ENCODE measurements at places on chromosomes 16 and 17. TPM values are rescaled to one million over a fixed set of nuclear protein-coding genes. Genes with fewer than 3 reads are reported as not detected.
A peak's percentile ranks its signal among the peaks of the same experiment; 100 is the strongest.

DNA sequence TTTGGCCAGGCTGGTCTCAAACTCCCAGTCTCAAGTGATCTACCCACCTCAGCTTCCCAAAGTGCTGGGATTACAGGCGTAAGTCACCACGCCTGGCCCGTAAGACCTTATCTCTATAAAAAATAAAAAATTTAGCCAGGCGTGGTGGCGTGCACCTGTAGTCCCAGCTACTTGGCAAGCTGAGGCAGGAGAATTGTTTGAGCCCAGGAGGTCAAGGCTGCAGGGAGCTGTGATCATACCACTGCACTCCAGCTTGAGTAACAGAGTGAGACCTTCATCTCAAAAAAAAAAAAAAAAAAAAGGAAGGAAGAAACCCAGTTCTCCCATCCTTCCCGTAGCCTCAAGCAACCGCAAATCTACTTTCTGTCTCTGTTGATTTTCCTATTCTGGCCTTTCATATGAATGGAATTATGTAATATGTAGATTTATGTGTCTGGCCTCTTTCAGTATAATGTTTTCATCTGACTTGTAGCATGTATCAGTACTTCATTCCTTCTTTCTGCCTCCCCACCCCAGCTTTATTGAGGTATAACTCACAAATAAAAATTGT, 11.2 kb downstream of the CASC3 start:
- H3K36me3 ChIP-seq: peaks cover 33% of the 10 kb centered on the region
- H3K4me1 ChIP-seq: peaks cover 83% of the 10 kb centered on the region
- H3K27ac ChIP-seq: peak overlapping the region; percentile 72
- H3K27me3 ChIP-seq: no peaks in the 10 kb centered on the region

- H3K4me1 ChIP-seq: no peaks in the 10 kb centered on the region
- H3K36me3 ChIP-seq: no peaks in the 10 kb centered on the region
- no peaks in the 10 kb centered on the region for H3K27me3 ChIP-seq
- DNase-seq: no peak
Observed at GRCh38 chr17:65202844-65203571, 65.8 kb downstream of the RGS9 start.

DNA sequence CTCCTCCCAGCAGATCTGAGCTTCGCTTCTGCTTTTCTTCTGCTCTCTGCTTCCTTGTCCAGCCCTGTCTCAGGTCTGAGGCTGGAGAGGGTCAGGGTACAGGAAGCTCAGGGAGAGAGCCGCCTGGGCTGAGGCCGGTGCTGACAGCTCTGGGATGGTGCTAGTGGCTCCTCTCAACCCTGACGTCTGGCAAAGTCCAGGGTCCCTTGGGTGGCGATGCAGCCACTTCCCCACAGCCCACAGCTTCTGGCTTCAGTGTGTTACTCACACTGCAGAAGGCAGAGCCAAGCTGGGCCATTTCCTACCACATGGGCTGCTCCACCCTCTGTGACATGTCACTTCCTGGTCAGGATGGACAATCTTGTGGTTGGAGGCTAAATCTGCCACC, at the start of gene CD300C:
Gene CD300C (minus strand): TSS at position 273 of the 388 bp plus-strand sequence. CDS start 333 bp downstream, outside the sequence.
- peak within 1 kb of the TSS; percentile 26 for H3K27ac ChIP-seq
- peak; percentile 77 for DNase-seq
- H3K4me1 ChIP-seq: peaks cover 19% of the 10 kb centered on the region

GRCh38 chr16:2690852-2691251, 8.5 kb downstream of the KCTD5 start:
- H3K36me3 ChIP-seq: peaks cover 40% of the 10 kb centered on the region
- no peak overlapping the region for H3K27ac ChIP-seq
- no peaks in the 10 kb centered on the region for H3K27me3 ChIP-seq

- DNase-seq: no peak
- no peaks in the 10 kb centered on the region for H3K36me3 ChIP-seq
- no peak overlapping the region for H3K27ac ChIP-seq
- no peak overlapping the region for H3K4me3 ChIP-seq
- H3K4me1 ChIP-seq: no peaks in the 10 kb centered on the region
Observed at GRCh38 chr17:80518392-80518791, 26.2 kb upstream of the RPTOR start.

GRCh38 chr17:64020056-64020766, at the start of gene ICAM2:
TSS of gene ICAM2 (minus strand) at chr17:64020633. CDS start at chr17:64006691, 13,942 bp downstream.
- peak within 1 kb of the TSS; percentile 93 for H3K27ac ChIP-seq
- H3K4me1 ChIP-seq: peaks cover 40% of the 10 kb centered on the region
- no peaks in the 10 kb centered on the region for H3K27me3 ChIP-seq
- DNase-seq: peak; percentile 95
- peak within 1 kb of the TSS; percentile 46 for H3K4me3 ChIP-seq
- H3K36me3 ChIP-seq: no peaks in the 10 kb centered on the region

- peak; percentile 88 for DNase-seq
- no peaks in the 10 kb centered on the region for H3K36me3 ChIP-seq
- H3K27me3 ChIP-seq: no peaks in the 10 kb centered on the region
- peak overlapping the region; percentile 88 for H3K27ac ChIP-seq
- H3K4me1 ChIP-seq: peaks cover 92% of the 10 kb centered on the region
Observed at GRCh38 chr17:27532269-27533263, 76.3 kb downstream of the KSR1 start.

DNA sequence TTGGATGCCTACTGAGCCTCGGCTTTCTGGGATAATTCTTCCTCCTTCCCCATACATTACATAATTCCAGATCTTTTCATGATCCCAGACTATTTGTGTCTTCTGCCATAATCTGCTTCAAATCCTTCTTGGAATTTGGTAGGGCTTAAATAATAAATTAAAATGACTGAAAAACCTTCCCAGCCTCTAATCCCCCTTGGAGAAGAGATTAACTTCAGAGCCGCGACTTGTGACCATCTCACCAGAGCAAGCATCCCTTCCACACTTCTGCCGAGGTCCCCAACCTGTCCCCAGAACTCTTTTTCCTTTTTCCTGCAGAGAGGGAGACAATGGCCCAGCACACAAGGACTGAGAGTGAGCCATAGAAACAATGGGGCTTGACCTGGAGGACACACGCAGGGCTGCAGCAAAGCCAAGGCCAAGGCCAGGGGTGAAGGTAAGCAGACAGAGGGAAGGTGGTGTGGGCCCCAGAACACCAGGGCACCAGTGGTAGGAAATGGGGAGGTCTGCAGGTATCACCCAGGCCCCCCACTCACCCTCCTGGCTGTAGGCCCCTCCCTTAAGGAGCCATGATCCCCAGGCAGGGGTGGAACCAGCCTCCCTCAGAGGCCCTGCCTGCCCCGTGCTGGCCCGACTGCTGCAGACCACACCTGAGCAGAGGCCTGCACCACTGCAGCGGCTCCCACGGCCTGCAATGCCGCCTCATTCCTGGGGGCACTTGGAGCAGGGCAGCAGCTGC, 9.6 kb upstream of the BCAR1 start:
- H3K36me3 ChIP-seq: no peaks in the 10 kb centered on the region
- peaks cover 17% of the 10 kb centered on the region for H3K27me3 ChIP-seq
- H3K4me3 ChIP-seq: no peak overlapping the region
- H3K4me1 ChIP-seq: peaks cover 38% of the 10 kb centered on the region
- DNase-seq: no peak
- no peak overlapping the region for H3K27ac ChIP-seq

Gene LAT
- 29.4 TPM for total RNA-seq

Gene AOC2
- total RNA-seq: 2.6 TPM

Gene KRT17
- total RNA-seq: not detected

Gene OXLD1
- 53.8 TPM for total RNA-seq

Measured in spleen (tissue), 13 donors.